ENCODE measurements at places on chromosomes 12 and 14. TPM values are rescaled to one million over a fixed set of nuclear protein-coding genes. Genes with fewer than 3 reads are reported as not detected.
A peak's percentile ranks its signal among the peaks of the same experiment; 100 is the strongest.

GRCh38 chr14:92706386-92706785 lies 42.0 kb downstream of the LGMN start:
- DNase-seq = no peak

DNA sequence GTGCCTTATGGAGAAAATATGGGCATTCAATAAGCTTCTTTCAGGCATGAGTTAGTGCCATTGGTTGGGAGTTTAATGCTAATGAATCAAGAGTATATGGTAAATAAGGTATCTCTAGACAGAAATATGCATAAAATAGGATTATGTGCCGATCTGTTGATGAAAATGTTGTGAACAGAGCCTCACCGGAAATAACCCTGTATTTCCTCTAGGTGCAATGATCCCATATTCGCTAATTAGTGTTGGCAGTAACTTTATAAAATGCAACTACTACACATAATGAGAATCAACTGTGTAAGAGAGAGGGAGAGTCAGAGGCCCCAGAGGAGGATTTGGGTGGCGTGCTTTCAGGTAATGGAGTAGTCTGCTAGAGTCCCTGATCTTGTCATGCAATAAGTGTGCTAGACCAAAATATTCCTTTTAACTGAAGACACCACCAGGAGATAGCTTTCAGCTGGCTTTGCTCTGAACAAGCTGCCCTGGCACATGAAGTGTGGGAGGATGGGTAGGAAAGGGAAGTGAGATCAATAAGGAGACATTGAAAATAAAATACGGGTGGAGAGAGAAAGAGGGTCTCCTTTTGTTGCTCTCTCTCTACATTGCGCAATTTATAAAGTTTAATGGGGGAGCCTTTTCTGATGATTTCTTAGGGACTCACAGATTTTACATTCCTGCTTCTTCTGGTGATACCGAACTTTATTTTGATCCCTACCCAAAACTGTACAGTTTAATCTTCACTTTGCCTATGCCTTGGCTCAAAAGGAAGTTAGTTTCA lies 68.6 kb upstream of the PLXNC1 start:
- DNase-seq = no peak

Gene SERPINA4
- not detected for total RNA-seq

DNA sequence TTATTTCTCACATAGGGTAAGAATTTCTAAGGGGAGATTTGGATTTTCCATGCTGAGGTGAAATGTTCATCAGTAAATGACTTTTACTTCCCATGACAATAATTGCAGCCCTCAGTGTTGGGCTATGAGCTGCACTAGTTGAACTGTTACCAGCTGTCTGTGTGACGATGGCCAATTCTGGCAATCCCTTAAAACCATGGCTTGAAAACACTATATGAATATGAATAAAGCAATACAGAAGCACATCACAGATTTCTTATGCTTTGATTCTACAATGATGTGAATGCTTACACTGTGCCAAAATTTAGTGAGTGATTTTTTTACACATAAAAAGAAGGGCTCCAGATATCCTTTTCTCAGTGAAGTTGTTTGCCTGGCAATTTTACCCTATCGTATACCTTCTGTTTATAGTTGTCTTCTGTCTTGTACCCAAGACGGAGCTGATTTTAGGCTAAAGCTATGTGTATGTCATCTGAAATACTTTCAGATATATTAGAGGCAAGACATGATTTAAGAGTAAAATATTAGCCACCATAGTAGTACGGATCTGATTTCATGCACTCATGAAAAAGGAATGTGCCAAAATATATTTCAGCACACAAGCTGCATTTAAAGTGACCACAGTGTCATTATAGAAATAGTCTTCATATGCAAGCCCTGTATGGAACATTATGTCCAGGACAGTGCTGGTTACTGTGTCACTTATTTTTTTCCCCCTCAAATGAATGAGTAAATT lies 52.0 kb downstream of the SLC38A4 start:
- no peak for DNase-seq

DNA sequence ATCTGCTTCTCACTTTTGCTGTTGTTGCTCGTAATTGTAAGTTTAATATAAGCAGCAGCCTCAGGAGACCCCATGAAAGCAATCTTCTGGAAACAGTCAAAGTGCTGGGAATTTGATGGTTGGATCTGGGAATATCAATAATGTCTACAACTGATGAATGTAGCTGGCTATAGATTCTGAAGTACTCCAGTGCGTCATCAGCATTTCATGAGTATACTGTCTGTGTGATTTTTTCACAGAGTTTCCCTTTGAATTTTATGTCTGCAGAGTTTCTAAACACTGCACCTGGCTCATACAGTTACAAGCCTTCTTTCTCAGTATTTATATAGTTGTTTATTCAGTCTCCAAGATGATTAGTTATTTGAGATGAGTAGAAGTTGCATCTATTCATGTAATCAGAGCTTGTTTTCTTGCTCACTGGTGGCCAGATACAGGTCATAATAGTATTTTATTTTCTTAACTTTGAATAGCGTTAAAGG lies 222.3 kb downstream of the RAD51B start:
- no peak for DNase-seq

Gene RFX4
- total RNA-seq = not detected

DNA sequence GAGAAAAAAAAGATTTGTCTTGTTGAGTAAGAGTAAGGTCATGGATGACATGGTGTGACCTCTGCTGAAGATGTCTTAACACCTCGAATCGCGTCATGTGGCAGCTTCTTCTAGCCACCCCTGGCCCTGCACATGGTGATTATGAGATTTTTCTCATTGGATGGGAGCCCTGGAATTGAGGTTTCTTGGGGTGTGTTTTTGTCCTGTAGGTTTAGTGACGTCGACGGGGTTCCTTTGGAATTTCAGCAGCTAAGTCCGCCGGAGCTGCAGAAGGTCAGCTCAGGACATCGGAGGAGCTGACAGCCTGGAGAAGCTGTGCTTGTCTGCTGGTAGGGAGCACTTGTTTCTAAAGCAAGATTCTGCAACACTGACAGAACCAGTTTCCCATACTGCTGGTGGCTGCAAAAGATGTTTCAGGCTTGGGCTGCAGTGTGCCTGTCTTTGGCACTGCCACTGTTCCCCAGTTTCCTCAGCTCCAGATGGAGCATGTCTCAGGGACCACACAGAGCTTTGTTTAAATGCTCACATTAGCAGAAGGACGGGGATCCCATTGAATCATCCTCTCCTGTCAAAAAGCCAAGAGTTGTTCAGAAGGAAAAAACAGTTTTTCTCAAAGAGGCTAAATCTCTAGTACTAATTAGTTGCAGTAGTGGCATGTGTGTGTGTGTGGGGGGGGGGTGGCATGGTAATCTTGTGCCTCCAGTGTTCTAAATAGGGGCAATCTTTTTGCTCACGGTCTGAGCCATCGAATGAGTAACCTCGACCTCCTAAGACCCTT lies 5.2 kb upstream of the FOS start:
- DNase-seq = no peak

- DNase-seq = no peak
Measured at GRCh38 chr12:121815263-121815662, 11.5 kb downstream of the SETD1B start.

GRCh38 chr14:80770114-80770908 lies 171.2 kb downstream of the CEP128 start:
- DNase-seq = no peak

- no peak for DNase-seq
Measured at GRCh38 chr12:121911824-121912585, 6.4 kb upstream of the CFAP251 start.

GRCh38 chr12:54879579-54879978 lies 25.3 kb downstream of the MUCL1 start:
- no peak for DNase-seq

DNA sequence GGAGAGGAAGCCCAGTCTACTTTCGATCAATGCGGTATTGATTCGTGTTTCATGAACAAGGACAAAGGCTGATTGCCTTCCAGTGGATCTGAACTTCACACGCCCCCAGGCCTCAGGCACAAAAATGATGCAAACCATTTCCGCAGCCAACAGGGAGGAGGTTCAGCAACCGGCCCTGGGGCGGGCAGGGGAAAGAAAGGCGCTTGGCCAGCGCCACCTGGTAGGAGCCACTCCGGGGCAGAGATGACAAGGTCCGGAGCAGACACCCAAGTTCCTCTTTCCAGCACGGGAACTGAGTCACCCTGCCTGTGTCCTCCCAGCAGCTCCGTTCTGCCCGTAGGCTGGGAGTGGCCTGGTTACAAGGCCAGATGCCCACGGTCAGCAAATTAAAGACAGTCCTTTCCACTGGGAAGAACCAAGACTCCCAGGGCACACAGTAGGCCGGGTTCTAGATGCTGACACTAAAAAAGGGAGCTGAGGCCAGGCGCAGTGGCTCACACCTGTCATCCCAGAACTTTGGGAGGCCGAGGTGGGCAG lies 136.3 kb downstream of the SCARB1 start:
- peak; percentile 79 for DNase-seq

Gene MANSC4
- not detected for total RNA-seq

DNA sequence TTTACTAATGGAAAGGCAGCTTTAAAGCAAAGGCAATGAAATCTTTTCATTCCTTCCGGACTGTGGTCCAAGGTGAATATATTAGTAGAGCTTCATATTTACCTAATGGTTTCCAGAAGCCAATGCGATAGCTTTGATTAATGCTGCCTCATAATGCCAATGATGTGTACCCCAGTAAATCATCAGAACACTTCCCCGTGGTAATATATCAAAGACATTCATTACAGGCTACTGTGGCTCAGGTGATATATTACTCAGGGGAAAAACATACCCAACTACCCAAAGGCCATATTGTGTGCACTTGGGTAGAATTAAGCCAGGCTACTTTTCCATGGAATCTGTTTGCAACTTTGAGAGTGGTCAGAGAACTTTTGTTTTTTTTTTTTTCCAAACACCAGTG lies 69.4 kb upstream of the DACT1 start:
- DNase-seq = no peak

DNA sequence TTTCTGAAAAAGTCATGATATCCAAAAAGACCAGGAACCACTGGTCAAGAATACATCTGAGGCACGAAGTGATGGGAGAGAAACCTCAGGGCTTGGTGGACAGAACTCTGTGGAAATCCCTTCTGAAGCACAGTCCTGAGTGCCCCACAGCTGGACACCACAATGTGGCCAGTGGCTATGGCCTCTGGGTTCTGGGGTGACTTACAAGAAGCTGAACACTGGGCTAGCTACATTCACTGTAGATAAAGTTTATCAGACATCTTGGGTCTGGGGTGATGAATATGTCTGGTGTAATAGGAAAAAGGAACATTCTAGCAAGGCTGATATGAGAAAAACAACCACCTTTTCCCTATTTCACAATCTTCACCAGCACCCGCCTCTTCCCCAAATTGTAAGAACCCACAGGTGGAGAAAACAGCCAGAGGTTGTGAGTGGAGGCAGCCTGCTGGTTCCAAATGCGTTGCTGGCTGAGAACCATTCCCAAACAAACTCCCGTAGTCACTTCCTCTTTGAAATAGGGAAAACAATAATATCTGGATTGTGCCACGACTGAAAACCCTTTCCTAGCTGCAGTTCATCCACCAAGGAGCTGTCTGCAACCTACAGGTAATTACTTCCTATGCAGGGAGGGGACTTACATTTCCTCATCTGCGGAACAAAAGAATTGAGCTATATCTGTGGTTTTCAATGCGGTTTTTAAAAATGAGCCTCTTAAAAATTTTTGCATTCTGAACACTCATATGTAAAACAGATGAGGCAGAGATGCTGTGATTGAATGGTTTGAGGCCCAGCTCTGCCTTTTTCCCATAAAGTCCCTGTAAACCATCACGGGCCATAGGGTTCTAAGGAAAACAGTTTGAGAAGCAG lies 193.6 kb downstream of the SLC41A2 start:
- no peak for DNase-seq

Data from left ventricle myocardium superior (tissue), 1 donor.